Vagina (tissue), 2 donors: ENCODE measurements at places on chromosomes 13 and 19.

DNA sequence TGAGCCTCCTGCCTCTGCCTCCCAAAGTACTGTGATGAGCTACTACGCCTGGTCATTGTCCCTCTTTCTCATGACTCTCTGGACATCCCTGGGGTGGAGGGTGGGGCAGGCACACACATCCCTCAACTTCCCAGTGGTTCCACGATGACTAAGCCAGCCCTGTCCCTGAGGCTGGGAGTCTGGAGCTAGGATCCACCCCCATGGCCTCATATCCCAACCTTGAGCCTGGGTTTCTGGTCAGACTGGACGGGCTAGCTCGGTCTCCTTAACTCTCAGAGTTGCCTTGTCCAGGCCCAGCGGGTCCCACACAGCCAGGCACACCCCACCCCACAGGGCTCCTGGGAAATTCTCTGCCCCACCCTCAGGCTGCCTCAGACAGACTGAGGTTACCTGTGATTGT, 19.6 kb downstream of the IER2 start:
- no peak overlapping the region for H3K4me3 ChIP-seq
- peaks cover 79% of the 10 kb centered on the region for H3K4me1 ChIP-seq
- H3K36me3 ChIP-seq = no peaks in the 10 kb centered on the region

DNA sequence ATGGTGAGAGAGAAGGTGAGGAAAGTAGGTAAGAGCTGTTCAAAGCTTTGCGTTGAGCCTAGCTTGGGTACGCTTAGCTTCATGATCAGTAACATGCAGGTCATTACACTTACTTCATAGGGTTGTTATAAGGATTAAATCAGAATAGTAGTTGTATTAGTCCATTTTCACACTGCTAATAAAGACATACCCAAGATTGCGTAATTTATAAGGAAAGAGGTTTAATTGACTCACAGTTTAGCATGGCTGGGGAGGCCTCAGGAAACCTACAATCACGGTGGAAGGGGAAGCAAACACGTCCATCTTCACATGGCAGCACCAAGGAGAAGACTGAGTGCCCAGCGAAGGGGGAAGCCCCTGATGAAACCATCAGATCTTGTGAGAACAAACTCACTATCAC, 21.9 kb downstream of the GPALPP1 start:
- no peaks in the 10 kb centered on the region for H3K27me3 ChIP-seq
- H3K4me1 ChIP-seq = no peaks in the 10 kb centered on the region
- no peak overlapping the region for H3K27ac ChIP-seq
- H3K36me3 ChIP-seq = peaks cover 46% of the 10 kb centered on the region

- H3K4me3 ChIP-seq = no peak overlapping the region
- H3K36me3 ChIP-seq = no peaks in the 10 kb centered on the region
- no peaks in the 10 kb centered on the region for H3K4me1 ChIP-seq
- DNase-seq = no peak
Measured at GRCh38 chr13:99932912-99933311, 38.7 kb downstream of the ZIC5 start.

DNA sequence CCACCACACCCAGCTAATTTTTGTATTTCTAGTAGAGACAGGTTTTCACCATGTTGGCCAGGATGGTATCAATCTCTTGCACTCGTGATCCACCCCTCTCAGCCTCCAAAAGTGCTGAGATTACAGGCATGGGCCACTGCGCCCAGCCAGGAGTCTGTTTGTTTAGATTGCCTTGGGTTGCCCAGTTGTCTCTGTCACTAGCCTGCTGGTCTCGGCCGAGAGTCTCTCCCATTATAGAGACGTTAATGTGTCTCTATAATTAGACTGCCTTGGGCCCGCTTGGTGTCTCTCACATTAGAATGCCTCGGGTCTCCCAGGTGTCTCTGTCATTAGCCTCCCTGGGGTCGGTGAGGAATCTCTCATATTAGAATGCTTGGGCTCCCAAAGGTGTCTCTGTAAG, 1533.6 kb downstream of the UQCRFS1 start:
- DNase-seq = peak; percentile 32
- H3K4me1 ChIP-seq = no peaks in the 10 kb centered on the region
- H3K36me3 ChIP-seq = no peaks in the 10 kb centered on the region
- H3K27me3 ChIP-seq = no peaks in the 10 kb centered on the region
- H3K4me3 ChIP-seq = no peak overlapping the region

DNA sequence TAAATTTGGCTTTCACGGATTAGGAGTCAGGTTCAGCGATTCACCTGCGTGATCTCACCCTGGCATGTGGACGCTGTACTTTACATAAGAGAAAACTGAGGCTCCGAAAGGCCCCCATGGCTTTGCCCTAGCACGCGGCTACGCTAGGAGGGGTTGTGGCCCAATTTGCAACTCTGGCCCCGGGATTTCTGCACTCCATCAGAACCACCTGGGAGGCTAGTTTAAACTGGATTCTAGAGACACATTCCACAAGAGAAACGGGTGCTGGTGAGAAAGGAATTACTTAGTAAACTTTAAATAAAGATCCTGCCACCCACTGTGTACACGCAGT, 6.2 kb downstream of the BCL3 start:
- H3K27ac ChIP-seq = peak overlapping the region; percentile 92
- peaks cover 90% of the 10 kb centered on the region for H3K4me1 ChIP-seq
- no peaks in the 10 kb centered on the region for H3K27me3 ChIP-seq
- no peak for DNase-seq
- H3K36me3 ChIP-seq = peaks cover 27% of the 10 kb centered on the region

GRCh38 chr19:10454267-10454666, 33.9 kb downstream of the PDE4A start:
- DNase-seq = no peak
- no peak overlapping the region for H3K4me3 ChIP-seq
- no peaks in the 10 kb centered on the region for H3K4me1 ChIP-seq
- no peaks in the 10 kb centered on the region for H3K27me3 ChIP-seq
- no peak overlapping the region for H3K27ac ChIP-seq

GRCh38 chr13:23748109-23748990, 140.8 kb downstream of the MIPEP start:
- no peak overlapping the region for H3K4me3 ChIP-seq
- H3K27me3 ChIP-seq = no peaks in the 10 kb centered on the region
- H3K27ac ChIP-seq = no peak overlapping the region
- H3K4me1 ChIP-seq = peaks cover 8% of the 10 kb centered on the region
- no peak for DNase-seq

DNA sequence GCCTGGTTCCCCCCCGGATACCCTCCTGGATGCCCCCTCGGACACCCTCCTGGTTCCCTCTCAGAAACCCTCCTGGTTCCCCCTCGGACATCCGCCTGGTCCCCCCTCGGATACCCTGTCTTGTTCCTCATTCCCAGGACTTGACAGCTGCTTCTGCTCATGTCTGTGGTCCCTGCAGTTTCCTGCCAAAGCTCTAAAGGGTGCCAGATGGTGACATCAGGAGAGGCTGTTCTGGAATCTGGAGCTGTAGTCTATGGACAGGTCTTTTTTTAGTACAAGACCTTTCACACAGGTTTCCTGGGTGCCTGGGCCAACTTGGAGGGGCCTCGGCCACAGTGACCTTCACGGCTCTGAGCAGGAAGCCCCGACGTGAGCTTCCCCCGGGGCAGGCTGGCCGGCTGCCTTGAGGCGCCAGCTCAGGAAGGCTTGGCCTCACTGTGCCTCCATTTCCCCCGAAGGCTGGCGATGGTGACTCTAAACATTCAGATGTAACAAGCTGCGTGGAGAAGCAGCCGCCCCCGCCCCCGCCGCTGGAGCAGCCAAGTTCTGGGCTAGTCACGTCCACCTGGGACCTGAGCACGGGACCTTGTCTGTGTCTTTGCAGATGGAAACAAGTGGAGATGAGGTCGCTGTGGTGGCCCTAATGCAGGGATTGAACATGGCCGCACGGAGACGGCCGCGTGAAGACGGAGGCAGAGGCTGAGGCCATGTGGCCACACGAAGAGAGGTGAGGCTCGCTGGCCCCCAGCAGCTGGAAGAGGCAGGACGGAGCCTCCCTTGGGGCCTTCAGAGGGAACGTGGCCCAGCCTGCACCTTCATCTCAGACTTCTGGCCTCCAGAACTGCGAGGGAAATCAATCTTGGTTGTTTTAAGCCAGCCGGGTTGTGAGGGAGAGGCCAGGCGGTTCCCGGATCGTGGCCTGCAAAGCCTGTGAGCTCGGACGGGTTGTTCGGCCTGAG, 12.7 kb downstream of the SGTA start:
- no peak for DNase-seq
- H3K4me3 ChIP-seq = no peak overlapping the region
- no peaks in the 10 kb centered on the region for H3K27me3 ChIP-seq
- H3K4me1 ChIP-seq = peaks cover 30% of the 10 kb centered on the region
- no peak overlapping the region for H3K27ac ChIP-seq

GRCh38 chr13:97243915-97244781, 22.0 kb downstream of the MBNL2 start:
- H3K4me1 ChIP-seq = peaks cover 77% of the 10 kb centered on the region
- H3K27ac ChIP-seq = peak overlapping the region; percentile 72
- H3K4me3 ChIP-seq = no peak overlapping the region
- no peaks in the 10 kb centered on the region for H3K27me3 ChIP-seq
- no peak for DNase-seq

GRCh38 chr13:76693086-76693485, 193.1 kb downstream of the KCTD12 start:
- H3K4me1 ChIP-seq = no peaks in the 10 kb centered on the region
- H3K4me3 ChIP-seq = no peak overlapping the region
- no peak for DNase-seq
- no peak overlapping the region for H3K27ac ChIP-seq
- no peaks in the 10 kb centered on the region for H3K27me3 ChIP-seq

GRCh38 chr19:15846923-15847322, 31.5 kb upstream of the OR10H1 start:
- no peaks in the 10 kb centered on the region for H3K36me3 ChIP-seq
- H3K27me3 ChIP-seq = no peaks in the 10 kb centered on the region
- no peaks in the 10 kb centered on the region for H3K4me1 ChIP-seq
- no peak overlapping the region for H3K4me3 ChIP-seq
- no peak for DNase-seq

DNA sequence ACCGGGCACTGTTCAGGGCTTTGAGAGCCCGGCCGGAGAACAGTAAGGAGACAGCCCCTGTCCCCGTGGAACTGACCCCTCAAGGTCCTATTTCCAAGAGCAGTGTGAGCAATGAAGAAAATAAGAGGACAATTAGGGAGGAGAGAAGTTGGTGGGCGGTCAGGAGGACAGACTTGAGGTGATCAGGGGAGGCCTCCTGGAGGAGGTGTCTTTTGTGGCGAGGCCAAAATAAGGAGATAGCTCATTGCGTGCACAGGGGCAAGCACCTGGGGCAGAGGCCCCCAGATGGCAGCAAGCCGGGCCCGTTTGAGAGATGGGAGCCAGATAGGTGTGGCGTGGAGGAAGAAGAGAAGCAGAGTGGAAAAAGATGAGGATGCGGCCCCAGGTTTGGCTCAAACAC, 2.8 kb upstream of the LRRC4B start:
- peaks cover 27% of the 10 kb centered on the region for H3K4me1 ChIP-seq
- H3K4me3 ChIP-seq = no peak overlapping the region
- DNase-seq = no peak
